ENCODE measurements at places on chromosomes 3 and 15.
A peak's percentile ranks its signal among the peaks of the same experiment; 100 is the strongest.

- DNase-seq = no peak
Observed at GRCh38 chr15:67750371-67750770, 74.9 kb upstream of the SKOR1 start.

DNA sequence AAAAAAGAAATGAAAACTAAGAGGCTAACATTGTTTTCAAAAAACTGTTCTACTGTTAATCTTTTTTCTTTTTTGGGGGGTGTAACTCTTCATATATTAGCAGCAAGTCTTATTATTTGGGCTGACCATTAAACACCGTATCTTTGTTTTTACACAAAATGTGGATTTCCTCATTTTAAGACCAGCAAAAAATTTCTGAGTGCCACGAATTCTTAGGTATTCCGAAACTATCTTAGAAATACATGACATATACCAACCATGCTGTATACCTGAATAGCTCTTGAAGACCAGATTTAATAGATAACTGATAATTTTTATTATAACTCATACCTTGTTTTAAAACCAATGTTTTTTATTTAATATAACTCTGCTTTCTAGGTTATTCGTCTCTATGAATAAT, 620 bp upstream of the TTC23 start:
- DNase-seq = no peak

DNA sequence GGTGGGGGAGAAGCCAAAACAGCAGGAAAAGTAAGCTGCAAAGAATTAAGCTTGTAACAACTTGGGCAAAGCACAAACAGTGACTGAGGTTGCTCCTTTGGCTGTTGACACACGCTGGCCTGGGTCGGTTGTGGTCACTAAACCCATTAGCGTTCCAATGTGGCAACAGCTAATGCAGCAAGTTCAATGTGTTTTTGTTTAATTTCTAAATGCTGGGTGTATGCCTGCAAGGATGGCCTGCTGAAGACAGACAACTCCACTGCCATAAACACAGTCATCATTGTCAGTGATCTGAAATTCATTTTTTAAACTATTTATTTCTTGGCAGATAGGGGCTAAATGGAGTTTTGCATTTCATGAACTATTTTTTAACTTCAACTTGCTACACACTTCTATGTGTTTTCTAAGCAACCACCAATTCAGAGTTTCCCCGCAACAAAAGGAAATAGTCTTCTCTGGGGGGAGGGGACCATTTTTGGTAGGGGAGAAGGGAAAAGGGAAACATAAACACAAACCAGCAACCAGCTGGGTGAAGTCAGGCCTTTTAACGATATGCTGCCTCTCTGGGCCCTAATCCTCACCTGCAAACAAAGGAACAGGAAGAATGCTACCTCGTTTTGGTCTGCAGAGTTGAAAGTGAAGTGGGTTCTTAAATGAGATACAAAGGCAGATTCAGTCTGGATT, 34.8 kb upstream of the WNT5A start:
- no peak for DNase-seq

GRCh38 chr3:73045391-73045790, 16.1 kb upstream of the EBLN2 start:
- no peak for DNase-seq

DNA sequence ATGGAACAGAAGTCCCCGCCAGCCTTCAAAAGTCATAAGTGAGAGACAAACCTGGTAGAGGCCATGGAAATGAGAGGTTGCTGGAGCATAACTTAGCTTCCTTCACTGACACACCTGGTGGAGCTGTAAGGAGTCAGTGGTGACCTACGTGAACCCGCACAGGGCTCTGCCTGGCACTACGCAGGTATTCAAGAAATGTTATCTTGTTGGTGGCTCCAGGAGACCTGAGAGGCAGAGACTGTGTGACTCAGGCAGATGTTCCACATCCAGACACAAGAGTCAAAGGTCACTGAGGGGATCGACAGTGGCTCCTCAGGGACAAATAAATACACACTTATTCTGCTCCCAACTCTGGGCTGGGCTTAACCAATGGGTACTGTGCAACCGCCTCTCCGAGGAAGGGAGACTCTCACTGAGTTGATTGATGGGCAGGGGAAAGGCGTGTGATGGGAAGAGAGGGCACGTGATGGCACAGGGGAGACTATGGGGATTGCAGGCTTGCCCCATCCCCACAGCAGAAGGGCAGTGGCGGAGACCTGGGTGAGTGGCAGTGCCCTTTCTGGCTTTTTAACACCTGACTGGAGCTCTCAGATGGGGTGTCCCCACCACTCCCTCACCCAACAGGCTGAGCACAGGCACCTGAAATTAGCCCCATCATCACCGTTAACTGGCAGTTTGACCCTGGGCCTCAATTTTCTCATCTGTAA, 111.7 kb upstream of the SMAD3 start:
- DNase-seq = no peak

DNA sequence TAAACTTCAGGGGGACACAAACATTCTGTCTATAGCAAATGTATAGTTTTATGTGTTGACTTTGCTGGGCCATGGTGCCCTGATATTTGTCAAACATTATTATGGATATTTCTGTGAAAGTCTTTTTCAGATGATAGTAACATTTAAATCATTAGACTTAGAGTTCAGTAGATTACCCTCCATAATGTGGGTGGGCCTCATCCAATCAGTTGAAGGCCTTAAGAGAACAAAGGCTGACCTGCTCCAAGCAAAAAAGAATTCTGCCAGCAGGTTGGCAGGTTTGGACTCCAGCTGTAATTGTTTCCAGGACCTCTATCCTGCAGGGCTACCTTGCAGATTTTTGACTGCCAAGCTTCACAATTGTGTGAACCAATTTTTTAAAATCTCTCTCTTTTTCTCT, 1250.9 kb downstream of the ROBO1 start:
- DNase-seq = no peak

DNA sequence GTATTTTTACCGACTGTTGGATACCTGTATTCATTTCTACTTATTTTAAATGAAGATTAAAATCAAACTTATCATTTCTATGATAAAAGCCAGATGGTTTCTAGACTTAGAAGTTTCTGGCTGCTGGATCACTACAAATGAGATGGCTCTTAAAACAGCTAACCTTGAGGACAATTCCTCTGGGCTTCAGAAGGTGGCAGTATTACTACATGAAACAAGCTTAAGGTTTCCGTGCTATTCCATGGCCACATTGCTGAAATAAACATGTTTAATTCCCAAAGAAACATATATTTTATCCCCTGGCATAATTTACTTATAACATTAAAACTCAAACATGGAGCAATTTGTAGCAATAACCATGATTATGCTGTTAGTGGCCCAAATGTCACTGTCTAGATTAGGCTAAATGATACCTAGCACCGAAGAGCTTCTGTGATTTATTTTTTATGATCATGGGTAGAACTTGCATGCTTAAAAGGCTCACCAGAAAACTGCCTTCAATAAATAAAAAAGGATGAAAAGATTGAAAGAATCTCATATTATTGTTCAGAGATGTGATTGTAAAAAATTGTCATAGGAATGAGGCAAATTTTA, 204.0 kb upstream of the NANOGP8 start:
- peak; percentile 62 for DNase-seq

DNA sequence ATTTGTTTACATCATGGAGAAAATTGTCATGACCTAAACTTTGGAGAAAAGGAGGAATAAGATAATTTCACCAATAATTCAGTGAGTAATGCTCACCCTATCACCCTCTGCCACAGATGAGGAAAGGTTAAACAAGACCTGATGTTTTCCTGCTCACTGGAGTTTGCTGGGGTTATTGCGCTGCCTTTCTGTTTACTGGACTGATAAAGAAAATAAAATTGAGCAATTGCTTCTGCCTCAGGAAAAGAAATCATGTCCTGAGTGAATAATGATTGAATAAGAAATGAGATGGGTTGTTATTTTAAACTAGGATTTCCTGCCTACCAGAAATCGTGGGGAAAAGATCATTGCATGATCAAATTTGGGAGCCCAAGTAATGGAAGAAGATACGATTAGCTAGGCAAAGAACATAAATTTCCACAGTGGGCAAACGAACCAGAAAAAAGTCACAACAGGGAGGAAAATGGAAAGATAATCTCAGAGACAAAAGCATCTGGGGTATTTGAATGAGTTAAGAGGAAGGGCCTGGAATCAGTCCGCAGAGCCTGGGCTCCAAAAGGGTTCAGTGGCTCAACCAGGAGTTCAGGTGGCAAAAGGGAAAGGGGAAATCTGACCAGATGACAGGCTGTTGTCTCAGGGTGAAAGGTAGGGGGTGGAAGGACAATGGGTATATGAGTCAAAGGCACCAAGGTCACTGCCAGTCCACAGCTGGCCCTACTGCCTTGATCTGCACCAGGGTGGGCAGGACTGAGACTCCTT, 146.8 kb downstream of the FAM43A start:
- DNase-seq = no peak

- DNase-seq = peak; percentile 28
Observed at GRCh38 chr15:80779658-80780415, 667 bp downstream of the CEMIP start.

GRCh38 chr3:15215996-15216395, 9.9 kb downstream of the CAPN7 start:
- DNase-seq = peak; percentile 7

GRCh38 chr3:47685037-47685436, 96.7 kb downstream of the SMARCC1 start:
- DNase-seq = peak; percentile 74

GRCh38 chr3:132228923-132229322, 88.3 kb upstream of the ACP3 start:
- DNase-seq = no peak

DNA sequence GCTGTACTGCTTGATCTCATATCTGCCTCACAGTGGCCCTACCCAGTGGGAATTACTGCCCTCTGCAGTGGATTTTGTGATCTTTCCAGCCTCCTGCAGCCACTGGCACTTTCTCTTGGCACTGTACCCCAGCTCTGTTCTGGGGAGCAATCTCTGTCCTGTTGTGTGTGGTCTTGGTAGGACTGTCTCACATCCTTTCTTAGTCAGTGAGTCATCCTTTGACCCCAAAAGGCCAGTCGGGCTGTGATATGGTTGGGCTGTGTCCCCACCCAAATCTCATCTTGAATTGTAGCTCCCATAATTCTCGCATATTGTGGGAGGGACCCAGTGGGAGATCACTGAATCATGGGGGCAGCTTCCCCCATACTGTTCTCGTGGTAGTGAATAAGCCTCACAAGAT, 133.3 kb upstream of the TPM1 start:
- peak; percentile 61 for DNase-seq

- DNase-seq = no peak
Observed at GRCh38 chr15:29457729-29458128, 188.1 kb upstream of the NSMCE3 start.

GRCh38 chr15:84721371-84721770, 5.4 kb upstream of the SEC11A start:
- DNase-seq = peak; percentile 44

DNA sequence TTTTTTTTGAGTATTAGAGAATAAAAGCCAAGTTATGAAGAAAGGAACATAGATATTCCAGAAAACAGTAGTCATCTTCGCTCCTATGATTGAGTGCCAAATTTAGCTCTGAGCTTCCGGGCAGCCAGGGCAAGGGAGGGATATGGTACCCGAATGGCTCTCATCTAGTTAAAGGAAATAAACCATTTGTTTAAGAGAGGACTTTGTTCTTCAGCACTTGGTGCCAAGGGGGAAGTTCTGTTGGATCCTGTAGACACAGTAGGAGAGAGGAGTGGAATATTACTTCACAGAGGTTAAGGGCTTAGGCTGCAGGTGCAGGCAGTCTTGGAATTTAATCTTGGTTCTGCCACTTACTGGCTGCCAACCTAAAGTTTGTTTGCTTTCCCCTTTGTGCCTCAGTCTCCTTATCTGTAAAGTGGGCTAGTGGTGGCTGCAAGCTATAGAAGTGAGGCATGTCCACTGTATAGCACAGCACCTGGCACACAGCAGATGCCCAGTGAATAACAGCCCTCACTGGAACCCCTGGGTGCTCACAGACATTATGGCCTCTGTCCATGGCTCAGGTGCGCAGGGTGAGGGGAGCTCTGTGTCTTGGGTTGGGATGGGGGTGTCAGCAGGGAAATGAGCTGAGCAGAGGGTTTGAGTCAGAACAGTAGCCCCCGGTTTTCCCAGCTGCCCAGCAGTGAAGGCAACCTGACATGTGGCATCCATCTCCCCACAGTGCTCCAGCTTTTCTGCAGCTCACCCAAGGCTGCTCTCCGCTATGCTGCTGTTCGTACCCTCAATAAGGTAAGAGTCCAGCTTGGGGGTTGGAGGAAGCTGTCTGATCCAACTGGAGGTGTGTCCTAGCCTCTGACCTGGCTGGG, 10.4 kb downstream of the COPG1 start:
- no peak for DNase-seq

- DNase-seq = no peak
Observed at GRCh38 chr15:88322461-88322860, 65.9 kb upstream of the NTRK3 start.

Measured in LHCN-M2 (cell line).